ENCODE measurements at places on chromosomes 2 and 18.
A peak's percentile ranks its signal among the peaks of the same experiment; 100 is the strongest.

- DNase-seq, result no peak
These were observed 369.4 kb upstream of the CYRIA start for GRCh38 chr2:17035010-17035409.

DNA sequence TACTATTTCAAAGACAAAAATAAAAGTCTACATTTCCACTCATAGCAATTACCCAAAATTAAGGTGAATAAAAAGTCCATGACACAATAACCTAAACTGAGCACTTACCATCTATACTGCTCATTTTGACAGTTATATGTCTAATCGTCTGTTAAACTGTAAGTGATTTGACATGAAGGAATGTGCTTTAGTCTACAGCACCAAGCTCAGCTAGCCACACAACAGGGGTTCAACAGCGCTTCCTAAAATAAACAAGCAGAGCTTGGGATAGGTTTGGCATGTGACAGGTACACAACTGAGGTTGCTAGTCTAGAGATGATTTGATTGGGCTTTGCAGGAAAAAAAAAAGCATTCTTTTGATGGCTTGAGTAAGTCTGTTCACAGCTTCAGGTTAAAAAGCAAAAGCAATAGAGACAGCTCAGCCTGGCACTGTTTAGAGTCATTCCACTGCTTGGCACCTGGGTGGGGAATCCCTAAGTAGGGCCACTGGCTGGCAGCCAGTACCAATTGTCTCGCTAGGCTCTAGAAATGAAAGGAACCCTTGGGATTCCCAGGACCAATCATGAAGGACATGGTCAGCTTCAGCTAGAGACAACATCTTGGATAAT is 78.6 kb downstream of the BARD1 start:
- DNase-seq, result no peak

- no peak for DNase-seq
These were observed 459.8 kb downstream of the METTL4 start for GRCh38 chr18:2111456-2111855.

GRCh38 chr2:223418604-223419199 is 183.5 kb downstream of the SCG2 start:
- no peak for DNase-seq

- no peak for DNase-seq
These were observed 126.4 kb upstream of the HNMT start for GRCh38 chr2:137837830-137838229.

DNA sequence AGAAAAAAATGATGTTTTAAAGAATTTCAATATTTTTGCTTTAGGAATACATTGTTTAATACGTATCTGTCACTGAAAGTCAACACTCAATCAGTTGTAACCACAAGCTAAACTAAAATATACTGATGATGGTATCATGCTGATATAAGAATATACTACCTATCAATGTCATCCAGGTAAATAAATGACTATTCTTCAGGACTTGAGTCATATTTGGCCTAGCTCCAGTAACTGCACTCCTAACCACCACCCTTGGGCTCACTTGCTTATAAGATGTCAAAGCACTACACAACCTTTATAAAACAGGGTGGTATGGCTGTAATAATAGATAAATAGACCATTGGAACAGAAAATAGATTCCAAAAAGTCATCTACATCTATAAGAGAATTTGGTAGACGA is 48.8 kb downstream of the RND3 start:
- DNase-seq, result no peak

- DNase-seq, result no peak
These were observed 102.9 kb downstream of the PRKCE start for GRCh38 chr2:45754131-45755010.

DNA sequence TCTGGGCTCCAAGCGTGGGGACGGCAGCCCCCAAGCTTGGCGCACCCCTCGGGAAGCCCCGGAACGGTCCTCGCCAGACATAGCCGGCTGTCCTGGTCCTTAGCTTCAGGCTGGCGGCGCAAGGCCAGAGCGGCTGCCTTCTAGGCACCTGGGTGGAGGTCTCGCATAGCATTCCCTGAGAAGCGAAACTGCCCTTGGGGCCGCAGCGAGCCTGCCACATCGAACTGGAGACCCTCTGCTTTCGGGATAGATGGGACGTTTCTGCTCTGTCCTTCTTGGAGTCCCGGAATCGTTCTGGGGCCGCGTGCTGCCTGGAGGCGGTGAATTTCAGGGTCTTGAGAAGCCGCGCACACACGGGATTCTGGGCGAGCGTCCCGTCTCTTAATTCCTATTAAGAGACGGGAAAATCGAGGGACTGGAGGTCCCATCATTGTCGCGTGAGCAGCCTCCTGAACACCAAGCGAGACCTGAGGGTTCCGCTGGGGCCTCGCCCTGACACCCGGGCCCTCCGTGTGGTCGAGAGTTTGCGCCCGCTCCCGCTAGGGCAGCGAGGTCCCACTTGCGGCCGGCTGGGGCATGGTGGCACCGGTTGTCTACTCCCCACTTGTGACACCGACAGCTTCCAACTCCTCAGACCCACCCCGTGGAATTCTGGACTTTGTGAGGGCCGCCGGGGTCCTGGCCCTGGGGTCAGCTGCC is 9.7 kb upstream of the EN1 start:
- no peak for DNase-seq

DNA sequence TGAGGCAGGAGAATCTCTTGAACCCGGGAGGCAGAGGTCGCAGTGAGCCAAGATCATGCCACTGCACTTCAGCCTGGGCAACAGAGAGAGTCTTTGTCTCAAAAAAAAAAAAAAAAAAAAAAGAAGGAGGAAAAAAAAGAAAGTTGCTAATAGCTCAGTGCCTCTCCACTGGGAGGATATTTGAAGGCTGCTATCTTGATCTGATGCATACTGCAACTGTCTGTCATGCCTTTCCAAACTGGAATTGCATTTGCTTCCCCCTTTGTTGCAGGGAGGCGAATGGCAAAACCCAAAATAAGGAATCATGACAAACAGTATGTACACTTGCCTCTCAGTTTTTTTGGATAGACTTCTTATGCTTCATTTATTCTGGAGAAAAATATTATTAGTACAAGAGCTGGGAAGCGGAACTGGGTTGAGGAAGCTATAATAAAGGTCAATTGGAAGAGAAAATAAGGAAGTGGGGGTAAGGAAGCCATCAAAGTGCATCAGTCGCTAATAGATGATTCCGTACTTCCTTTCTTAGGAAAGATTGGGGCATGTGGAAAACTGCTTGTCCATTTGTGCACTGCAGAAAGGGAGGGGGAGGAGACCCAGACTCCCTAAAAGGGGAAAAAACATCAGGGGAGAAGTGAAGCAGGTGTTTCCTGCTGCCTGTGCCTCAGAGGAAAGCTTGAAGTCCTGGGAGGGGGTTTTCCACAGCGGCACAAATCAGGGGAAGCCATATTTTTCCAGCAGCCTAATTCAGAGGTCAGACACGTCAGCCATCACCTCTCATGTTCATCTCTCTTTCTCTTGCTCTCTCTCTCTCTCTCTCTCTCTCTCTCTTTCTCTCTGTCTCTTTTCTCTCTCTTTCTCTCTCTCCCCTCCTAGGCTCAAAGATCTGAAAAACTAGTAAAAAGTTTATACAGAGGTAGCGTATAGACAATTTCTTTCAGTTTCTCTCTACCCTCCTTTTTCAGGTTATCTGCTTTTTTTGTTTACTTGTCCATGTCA is 301.4 kb upstream of the TNP1 start:
- no peak for DNase-seq

GRCh38 chr2:186496401-186496800 is 10.3 kb downstream of the ZC3H15 start:
- DNase-seq, result no peak

DNA sequence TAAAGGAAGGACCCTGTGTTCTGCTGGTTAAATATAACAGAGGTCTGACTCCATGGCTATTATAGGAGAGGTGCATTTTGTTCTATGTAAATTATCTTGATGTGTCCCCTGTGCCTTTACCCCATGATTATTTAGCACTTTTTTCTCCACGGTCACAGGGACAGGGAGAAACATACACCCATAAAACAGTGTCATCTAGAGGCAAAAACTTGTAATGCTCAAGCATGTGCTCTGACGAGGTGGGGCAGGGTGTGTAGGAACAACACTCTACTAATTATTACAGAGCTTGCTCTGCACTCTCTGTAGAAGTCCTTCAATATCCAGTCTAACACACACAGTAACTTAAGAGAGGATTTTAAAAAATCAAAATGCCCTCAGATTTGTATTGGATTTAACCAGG is 187.9 kb downstream of the NEDD4L start:
- DNase-seq, result no peak

DNA sequence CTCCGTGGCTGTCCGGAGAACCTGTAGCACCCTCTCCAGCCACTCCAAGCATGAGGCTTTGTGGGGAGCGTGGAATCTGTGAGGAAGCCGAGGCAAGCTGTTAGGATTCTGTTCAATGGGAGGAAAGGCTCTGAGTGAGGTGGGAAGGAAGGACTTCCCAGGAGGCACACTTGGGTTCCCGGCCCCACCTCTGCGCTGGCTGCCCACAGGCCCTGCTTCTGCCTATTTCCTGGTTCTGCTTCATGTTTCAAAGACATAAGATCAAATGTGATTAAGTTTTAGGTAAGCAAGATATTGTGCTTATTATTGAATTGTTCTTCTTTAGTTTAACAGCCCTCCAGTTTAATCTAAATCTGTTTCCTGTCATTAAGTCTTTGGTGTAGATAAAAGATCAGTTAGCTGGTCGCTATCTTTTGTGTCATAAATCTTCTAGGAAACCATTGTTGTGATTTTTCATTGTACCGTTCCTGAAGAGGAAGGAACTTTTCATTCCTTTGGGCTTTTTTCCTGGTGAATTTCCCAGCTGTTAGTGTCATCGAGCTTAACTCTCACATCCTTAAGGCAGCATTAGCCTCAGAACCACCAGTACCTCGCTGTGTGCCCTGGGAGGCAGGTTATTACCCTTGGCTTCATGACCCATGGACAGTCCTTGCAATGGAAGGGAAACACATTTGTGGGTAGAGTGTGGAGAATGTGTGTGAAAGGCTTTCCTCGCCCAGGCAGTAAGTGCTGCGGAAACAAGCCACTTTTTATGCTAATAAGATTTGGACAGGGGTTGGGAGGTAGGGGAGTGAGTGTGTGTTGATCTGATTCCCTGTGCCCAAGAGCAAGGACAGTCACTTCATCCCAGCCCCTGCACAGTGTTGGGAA is 61.9 kb upstream of the ALPP start:
- DNase-seq, result no peak

GRCh38 chr2:239531456-239532241 is 130.8 kb upstream of the HDAC4 start:
- DNase-seq, result no peak

GRCh38 chr2:232521959-232522622 is 1.9 kb downstream of the PRSS56 start:
- peak; percentile 73 for DNase-seq

DNA sequence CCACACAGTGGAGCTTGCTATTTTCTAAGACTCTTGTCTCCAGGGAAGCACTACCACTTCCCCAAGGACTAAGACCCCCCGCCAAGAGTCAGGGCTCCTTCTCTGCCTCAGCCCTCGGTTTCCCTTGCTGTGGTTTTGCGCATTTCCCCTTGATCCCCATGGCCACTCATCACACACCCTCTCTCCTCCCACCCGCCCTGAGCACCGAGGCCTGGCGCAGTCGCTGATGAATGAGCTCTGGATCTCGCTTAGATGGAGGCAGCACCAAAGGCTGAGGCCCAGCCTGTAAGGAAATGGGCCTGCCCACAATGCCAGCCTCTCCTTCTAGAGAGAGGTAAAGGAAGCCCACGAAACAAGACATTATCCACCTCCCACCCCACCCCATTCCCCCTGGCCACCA is 96.9 kb downstream of the TNS1 start:
- DNase-seq, result no peak

DNA sequence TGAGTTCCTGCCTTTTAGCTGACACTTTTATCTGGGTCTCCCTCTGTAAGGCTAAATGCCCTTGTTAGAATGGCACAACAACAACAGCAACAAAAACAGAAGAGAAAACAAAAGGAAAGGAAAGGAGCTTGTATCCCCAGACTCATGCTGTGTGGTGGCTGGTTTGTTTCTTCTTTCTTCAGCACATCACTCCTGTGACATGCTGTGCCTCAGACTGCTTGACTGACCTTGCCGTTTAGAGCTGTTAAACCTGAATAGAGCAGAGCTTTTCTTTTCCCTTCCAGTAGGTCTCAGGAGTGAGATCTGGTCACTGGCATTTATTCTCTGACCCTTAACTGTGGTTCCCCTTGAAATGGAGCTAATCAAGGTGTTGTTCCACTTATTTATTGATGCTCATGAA is 18.9 kb downstream of the GALNT13 start:
- no peak for DNase-seq

- no peak for DNase-seq
These were observed 48.1 kb downstream of the EMILIN2 start for GRCh38 chr18:2894841-2895370.

DNA sequence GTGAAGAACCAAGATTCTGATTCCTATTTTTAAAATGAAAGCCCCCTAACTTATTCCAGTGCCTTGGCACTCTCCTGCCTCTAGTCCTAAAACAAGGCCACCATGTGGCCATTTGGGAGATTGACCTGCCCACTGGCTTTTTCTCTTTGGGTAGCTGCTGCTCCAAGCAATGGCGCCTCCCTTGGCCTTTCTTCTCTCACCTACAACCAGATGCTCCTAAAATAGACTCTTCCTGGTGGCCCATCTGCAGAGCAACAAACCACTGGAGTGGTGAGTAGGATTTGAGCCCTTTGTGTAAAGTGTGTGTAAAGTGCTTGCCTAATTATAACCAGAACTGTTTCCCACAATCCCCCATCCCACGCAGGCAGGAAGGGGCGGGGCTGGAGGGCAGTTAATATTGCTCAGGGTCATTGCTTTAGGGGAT is 114.2 kb downstream of the FHOD3 start:
- DNase-seq, result no peak

DNA sequence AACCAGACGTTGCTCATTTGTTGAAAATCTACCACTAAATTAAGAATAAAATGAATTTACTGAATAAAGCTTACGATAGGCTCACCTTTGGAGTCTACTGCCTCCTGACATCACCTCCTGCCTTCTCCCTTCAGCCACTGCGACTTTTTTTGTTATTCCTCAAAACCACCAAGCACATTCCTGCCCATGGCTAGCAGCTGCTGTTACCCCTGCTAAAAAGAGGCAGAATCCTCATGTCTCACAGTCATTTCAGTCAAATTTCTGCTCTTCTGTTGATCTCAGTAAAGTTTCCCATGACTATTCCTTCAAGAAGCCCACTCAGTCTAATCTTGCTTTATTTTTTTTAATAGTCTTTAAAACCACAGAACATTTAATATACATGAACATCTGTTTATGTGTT is 40.8 kb upstream of the ANKRD62 start:
- no peak for DNase-seq

GRCh38 chr2:38709567-38710194 is 41.5 kb downstream of the SRSF7 start:
- DNase-seq, result no peak
